Ureter (tissue), 1 donor: ENCODE measurements at places on chromosomes 11 and 22. TPM values are rescaled to one million over a fixed set of nuclear protein-coding genes. Genes with fewer than 3 reads are reported as not detected.

DNA sequence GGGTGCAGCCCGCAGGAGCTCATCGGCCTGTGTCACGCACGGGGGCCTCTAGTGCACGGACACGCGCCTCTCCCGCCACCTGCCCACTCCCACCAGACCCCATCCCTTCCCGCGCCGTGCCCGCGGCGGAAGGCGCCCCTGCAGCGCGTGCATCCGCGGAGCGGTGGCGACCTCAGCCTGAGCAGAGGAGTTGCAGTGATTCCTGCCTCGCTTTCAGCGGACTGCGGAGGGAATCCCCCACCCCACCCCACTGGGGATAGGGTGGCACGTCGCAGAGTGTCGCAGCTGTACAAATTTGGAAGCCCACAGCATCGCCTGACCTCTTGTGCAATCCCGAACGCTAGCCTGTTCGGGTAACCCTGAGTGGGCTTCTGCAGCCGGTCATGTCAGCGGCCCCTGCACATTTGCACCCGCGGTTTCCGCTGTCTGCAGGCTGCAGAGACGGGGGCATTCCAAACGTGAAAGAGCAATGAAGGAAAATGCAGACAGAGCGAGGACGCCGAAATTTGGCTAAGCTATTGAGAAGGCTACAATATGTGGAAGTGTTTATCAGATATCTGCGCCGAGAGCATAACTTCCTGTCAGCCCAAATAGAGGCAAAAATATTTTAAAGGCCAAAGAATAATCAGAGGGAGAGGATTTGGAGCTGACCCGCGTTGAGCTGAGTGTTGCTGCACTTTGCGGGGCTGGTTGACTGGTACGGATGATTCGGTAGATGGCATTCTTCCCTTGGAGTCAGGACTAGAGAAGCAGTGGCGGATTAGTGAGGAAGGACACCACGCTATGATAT lies 617 bp upstream of the ARHGAP20 start:
- DNase-seq = peak; percentile 65

- DNase-seq = peak; percentile 73
These were observed 396 bp downstream of the OSBP start for GRCh38 chr11:59615120-59615636.

DNA sequence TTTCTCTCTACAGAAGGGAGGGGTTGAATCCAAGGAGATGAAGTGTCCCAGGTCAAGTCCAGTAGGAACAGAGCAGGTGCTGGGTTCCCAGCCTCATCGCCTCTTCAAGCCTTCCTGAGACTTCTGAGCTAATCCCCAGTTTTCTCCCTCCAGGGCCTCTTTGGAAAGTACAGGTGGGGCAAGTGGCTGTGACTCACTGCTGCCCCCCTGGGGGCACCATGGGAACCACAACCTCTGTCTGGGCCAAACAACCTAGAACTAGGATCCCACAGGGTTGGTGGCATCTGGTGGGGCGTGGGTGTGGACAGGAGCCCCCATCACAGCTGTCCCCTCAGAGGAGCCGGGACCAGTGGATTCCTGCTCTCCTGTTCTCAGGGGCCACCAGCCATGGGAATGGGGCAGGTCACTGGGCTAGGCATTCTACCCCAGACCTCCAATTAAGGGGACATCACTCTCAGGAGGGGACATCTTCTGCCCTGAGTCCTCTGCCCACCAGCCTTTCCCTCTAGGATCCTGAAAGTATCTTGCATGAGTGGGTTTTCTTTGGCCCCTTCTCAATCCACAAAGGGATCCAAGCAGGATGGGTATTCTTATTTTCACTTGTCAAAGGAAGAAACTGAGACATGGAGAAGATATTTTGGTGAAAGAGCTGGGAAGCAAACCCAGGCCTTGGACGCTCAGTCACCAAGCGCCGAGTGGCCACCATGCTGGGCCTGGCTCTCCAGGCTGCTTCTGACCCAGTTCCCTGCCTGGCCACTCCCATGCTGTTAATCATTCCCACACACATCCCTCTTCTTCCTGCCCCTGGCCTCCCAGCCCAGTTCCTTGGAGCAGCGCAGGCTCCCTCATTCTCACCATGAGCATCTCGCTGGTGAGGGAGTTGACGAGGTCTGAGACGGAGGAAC lies 23.8 kb downstream of the LRRC10B start:
- DNase-seq = no peak

- DNase-seq = peak; percentile 89
These were observed 460.0 kb downstream of the BUD13 start for GRCh38 chr11:116312570-116313391.

DNA sequence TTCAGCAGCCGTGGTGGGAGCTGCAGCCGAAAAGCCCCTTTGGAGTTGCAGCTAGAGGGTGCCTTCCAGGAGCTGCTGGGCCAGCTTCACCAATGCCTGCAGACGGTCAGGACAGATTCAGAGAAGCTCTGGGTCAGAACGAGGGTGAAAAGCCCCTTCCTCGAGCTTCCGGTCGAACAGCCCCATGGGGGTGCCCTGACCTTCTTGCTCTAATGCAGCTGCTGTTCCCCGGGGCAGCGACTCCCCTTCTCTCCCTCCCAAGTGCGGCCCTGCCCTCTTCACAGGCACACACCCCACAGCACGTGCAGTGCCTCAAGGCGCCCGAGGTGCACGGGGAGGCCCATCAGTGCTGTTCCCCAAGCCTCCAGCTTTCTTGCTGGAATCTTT lies 9.6 kb upstream of the IFITM3 start:
- DNase-seq = no peak

GRCh38 chr11:113446938-113447337 lies 28.3 kb downstream of the DRD2 start:
- no peak for DNase-seq

DNA sequence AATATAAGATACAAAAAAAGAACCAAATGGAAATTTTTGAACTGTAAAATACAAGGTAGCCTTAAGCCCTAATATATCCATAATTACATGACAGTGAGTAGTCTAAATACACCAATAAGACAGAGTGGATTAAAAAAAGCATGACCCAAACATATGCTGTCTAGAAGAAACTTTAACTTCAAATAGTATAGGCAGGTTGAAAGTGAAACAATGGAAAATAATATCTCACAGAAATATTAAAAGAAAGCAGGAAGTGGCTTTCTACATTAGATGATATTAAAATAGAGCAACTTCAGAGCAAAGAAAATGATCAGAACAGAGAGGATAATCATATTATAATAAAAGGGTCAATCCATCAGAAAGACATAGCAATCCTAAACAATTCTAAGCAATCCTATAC lies 21.8 kb downstream of the DCUN1D5 start:
- DNase-seq = no peak

GRCh38 chr11:44580701-44581100 lies 15.2 kb downstream of the CD82 start:
- no peak for DNase-seq

DNA sequence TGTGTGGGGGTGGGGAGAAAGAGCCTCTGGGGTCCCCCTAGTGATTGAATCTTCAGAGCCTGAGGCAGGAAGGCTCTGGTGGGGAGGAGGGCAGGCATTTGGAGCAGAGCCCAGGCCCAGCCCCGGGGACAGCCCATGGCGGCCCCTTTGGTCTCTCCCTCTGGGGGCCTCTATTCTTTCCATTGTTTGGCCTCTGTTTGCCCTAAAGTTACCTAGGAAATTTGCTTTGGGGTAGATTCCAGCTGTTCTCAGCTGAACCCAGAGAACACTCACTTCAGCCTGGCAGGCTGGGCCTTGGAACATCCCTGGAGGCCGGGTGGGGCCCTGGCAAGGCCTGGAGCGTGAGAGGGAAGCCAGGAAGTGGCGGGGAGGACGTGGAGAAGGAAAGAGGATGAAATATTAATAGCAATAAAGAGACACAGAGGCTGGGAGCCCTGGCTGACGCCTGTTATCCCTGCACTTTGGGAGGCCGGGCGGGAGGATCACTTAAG lies 22.9 kb upstream of the A4GALT start:
- DNase-seq = peak; percentile 82

- no peak for DNase-seq
These were observed 43.7 kb upstream of the NUP160 start for GRCh38 chr11:47891886-47892285.

DNA sequence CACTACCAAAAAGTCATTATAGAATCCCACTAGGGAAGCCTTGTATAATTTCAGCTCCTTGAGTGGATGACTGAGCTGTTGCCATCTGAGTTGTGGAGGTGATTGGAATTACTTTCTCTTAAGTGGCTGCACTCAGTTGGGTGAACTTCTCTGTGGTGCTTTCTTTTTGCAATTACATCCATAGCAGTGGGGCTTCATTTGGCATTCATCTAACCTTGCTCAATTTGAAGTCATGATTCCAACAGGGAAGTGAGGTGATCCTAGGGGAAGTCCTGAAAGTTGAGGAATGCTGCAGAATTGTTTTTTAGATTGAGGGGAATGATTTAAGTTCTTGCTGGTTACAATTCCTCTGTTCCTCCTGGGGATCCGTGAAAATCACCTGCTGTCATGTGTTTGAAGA lies 39.6 kb downstream of the ARHGAP42 start:
- DNase-seq = no peak

DNA sequence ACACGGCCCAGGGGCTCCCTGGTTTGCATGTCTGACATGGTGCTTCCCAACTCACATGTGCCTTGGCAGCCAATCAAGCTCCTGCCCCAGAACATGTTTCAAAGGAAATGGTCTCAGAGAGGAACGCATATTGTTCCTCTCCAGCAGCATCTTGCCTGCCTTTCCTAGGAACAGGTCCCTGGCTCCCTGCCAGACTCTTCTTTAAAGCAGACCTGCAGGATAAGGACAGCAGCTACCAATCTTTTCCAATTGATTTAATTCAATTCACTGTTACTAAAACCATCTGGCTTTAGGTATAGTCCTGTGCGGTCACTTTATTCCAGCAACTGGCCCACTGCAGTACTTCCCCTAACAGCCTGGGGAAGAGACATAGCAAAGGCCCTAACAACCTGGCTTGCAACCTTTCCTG lies 79.9 kb downstream of the AMBRA1 start:
- DNase-seq = peak; percentile 52

DNA sequence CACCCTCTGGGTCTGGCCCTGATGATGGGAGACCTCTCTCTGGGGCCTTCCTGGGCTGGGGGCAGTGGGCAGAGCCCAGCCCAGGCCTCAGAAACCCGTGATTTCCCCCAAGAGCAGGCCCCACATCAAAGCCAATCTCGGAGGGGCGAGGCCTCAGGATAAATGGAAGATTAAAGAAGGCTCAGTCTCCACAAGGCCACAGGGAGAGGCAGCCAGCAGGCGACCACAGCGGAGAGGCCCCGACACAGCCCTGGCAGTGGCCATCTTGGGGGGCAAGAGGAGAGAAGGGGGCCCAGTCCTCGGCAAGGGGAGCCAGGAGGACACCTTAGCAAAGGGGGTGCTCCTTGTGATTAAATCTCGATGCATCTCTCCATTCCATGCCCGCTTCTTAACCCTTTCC lies 12.5 kb upstream of the CREB3L1 start:
- DNase-seq = no peak

- no peak for DNase-seq
These were observed 41.3 kb downstream of the ABTB2 start for GRCh38 chr11:34316347-34317035.

GRCh38 chr11:80503990-80504389 lies 1063.2 kb upstream of the TENM4 start:
- DNase-seq = no peak

GRCh38 chr11:122594986-122595645 lies 60.4 kb upstream of the UBASH3B start:
- DNase-seq = no peak

The FAM180B gene
- 0.29 TPM for total RNA-seq

The C22orf15 gene
- total RNA-seq = 0.18 TPM

The ACR gene
- total RNA-seq = 1.7 TPM

The CST6 gene
- 1.1 TPM for total RNA-seq
